Stimulated activated CD4-positive, alpha-beta T cell treated with anti-CD3 and anti-CD28 coated beads, Interleukin-1b, Interleukin-23, amount 100 ng/mL, for 1 hour (primary cell): ENCODE measurements at places on chromosomes 1 and 21.

GRCh38 chr1:57282411-57282810 lies 141.4 kb downstream of the DAB1 start:
- no peak for DNase-seq

- no peak for DNase-seq
Observed at GRCh38 chr21:23601549-23601948, 2005.7 kb downstream of the MRPL39 start.

DNA sequence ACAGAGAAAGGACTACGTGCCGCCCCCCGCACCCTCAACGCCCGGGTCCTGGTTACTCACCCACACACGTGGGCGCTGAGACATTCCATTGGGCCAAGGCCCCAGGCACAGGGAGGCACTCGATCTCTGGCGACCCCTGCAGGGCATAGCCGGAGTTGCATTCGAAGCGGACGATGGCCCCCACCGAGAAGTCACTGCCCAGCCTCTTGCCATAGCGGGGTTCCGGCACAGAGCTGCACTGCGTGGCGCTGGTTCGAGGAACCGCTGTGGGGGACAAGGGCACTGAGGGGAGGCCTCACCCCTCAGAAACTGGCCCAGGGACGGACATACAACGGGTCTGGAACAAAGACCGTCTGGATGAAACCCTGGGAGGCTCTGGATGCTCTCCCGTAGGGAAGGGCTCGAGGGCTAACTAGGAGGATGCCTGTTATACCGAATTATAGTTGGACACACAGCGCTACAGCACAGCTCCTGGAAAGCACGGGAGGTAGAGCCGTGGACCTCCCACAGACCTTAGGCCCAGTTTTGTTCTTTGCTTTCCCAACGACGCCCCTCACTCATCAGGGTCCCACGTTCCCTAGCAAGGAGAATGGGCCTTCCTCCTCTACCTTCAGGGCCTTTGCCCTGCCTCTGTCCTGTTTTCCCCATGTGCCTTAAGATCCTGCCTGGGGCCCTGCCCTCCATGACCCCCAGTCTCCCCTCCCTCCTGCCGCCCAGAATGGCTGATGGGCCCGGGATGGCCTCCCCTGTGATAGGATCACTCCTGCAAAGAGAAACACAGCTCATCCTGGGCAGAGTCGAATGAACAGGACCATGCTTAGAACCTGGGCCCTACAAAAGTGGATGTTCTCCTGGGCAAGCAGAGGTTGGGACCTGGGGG lies 152.8 kb downstream of the ZSCAN20 start:
- DNase-seq, result no peak

- no peak for DNase-seq
Observed at GRCh38 chr1:30186586-30186985, 536.8 kb downstream of the MATN1 start.

GRCh38 chr1:118821801-118822200 lies 166.3 kb downstream of the TBX15 start:
- no peak for DNase-seq

- DNase-seq, result no peak
Observed at GRCh38 chr1:156097499-156098178, 15.4 kb upstream of the MEX3A start.

DNA sequence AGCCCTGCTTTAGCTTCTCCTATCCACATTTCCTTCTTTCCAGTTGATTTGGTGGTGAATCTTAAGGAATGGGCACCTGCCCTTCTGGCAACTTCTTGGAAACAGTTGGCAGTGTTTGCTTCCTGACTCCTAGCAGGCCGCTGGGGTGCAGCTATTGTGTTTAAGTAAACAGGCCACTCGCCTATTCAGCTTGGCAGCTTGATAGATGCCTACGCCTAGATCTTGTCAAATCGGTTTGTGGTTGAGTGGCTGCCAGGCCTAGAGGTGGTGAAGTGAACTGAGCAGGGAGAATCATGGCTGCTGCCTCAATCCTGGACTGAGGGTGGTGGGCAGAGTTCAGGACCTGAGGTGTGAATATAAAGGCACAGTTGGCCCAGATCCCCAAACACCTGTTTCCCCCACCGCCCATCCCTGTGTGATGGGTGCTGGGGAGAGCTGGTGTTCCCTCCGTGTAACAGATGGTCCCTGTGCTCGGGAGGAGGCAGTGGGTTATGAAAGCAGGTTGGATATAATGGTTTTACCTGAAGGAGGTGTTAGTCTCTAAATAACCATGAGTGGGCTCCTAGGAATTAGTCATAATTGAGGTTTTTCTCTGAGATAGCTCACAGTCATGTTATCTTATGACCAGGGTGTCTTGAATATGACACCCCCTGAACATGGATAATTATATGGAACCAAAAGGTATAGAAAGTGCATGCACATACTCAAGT lies 940 bp upstream of the PLA2G2C start:
- DNase-seq, result no peak

- no peak for DNase-seq
Observed at GRCh38 chr1:230985711-230986110, 6.8 kb downstream of the ARV1 start.

DNA sequence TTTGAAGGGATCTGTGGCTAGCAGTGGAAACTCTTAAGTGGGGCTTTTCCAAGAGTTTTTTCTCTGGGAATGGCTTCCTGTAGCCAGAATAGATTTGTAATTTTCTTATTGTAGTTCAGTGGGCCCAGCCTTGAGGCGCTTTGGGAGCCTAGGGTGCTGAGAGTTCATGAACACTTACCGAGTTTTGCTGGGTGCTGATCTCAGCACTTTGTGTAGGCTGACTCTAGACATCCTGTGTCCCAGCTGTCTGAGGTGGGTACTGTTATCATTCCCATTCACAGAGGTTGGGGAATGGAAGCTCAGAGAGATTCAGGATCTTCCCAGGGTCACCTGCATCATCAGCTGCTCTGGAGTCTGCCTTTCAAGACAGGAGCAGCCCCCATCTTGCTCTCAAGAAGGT lies 7.0 kb downstream of the PPFIA4 start:
- no peak for DNase-seq

GRCh38 chr1:245054105-245054504 lies 100.7 kb upstream of the KIF26B start:
- DNase-seq, result no peak

- DNase-seq, result no peak
Observed at GRCh38 chr1:183577897-183578465, 12.3 kb downstream of the NCF2 start.

GRCh38 chr1:22280526-22280925 lies 137.6 kb upstream of the WNT4 start:
- no peak for DNase-seq

GRCh38 chr1:2230781-2231531 lies 2.8 kb downstream of the SKI start:
- no peak for DNase-seq

DNA sequence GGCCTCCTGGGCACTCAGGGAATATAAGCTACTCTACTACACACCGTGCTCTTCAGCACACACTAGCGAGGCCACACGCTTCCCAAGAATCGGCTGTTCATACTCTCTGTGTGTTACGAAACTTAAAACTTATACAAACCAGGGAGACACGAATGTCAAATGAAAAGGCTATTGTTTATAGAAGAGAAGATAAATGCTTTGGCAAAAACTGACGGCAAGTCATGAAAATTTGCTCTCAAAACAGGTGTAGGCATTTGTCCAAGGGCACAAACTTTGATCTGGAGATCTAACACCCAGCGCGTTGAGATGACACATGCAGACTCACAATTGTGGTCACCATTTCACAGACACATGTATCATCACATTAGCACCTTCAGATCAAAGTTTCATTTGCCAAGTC lies 46.1 kb downstream of the USP48 start:
- no peak for DNase-seq

- no peak for DNase-seq
Observed at GRCh38 chr1:180935326-180936109, 22.8 kb downstream of the KIAA1614 start.

- no peak for DNase-seq
Observed at GRCh38 chr1:67684526-67685066, 405 bp upstream of the GADD45A start.

GRCh38 chr1:228415853-228416216 lies 826 bp downstream of the TRIM17 start:
- DNase-seq, result no peak

DNA sequence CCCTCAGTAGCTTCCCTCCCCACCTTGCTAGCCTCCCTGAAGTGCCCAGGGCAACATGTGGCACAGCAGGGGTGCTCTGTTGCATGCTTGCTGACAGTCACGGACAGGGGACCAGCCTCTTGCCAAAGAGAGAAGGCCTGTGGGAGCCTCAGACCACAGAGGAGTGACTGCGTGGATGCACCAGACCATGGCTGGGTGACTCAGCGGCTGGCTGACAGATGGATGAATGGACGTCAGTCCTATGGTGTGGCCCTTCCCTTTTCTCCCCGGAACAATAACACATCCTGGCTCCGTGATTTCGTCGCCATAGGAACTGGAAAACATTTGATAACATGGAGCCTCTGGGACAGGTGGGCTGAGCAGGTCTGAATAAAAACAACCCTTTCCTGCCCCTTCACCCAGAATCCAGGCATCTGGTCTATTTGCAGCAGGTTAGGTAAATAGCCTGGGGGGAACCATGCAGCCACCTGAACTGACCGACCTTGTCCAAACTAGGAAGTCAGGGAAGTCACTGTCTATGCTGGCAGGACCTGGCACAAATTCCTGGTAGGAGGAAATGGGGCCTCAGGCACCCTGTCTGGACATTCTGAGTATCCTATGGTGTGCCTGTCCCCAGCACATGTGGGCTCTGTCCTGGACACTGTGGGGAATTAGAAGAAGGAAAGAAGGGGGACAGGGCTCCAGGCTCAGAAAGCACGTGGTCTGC lies 53.3 kb downstream of the NENF start:
- DNase-seq, result no peak

DNA sequence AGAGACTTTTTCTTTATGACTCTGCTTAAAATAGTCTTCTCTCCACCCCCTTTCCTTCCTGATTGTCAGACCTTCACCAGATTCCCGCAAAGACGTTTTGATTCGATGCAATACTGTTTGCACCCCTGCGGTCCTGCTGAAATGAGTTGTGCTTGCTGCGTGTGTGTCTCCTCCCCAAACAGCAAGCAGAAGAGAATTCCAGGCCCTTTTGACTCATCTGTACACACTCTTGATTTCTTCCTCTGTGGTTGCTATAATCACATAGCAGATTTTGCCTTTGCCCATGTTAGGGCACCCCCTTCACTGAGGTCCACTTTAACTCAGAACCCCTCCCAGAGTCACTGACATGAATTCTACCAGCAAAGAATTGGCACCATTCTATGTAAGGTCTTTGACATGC lies 136.5 kb downstream of the ZZZ3 start:
- no peak for DNase-seq

DNA sequence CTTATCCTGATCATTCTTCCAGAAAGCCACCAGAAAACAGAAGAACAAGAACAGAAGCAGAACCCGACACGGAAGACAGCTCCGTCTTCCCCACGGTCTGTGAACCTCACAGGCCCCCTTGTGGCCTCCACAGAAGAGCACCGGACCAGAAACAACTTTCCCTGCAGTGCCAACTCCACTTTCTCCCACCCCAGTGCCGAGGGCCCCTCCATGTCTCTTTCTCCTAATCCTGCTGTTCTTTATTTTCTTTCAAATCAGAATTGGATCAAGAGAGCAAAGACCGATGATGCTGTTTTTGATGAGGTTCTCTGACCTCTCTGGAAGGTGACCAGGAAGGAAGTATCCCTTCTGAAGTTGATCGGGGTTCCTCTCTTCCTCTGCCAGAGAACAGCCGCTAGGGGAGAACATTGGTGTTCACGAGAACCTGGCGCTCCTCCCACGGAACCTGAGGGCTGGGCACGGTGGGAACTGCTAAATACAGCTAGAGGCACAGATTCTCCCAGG lies 58.9 kb upstream of the CTTNBP2NL start:
- no peak for DNase-seq

- no peak for DNase-seq
Observed at GRCh38 chr1:167728818-167729410, 7.1 kb downstream of the MPZL1 start.

DNA sequence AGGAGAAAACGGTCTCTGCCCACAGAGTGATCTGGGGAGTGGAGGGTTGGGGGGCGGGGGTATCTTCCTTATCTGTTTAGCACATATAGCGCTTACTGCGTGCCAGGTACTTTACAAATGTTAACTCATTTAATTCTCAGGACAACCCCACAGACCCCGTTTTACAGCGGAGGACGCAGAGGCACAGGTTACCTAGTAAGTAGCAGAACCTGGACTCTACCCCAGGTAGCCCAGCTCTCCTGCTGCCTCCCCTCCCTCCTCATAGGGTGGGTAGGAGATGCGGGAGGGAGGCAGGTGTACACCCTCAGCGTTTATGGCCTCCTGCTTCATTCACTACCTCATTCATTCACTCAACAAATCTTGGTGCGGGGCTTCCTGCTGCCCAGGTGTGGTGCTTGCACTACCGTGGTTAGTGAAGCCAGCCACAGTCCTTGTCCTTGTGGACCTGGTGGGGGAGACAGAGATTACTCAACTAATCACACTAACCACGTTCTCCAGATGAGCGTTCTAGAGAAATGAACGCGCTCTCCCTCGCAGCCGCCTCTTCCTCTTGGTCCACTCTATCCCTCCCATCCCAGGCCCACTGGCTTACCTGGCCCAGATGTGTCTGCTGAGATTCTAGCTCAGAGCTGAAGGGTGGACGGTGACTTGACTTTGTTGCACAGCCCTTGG lies 102.0 kb downstream of the IER5 start:
- no peak for DNase-seq

DNA sequence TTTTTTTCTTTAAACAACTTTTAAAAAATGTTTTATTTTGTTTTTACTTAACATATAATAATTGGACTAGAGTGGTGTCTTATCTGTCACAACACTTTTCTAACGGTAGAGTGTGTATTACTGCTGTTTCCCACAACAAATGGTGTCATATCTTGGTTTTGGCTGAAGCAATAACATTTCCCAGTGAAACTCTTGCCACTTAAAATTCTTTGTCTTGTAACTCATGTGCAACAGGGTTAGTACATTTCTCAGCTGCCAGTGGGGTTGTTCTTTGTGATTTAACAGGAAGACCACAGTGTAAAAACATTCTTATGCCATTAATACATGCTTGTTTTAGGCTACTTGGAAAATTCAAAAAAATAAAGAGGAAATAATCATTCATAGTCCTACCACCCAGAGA lies 43.5 kb downstream of the ALPL start:
- no peak for DNase-seq

- no peak for DNase-seq
Observed at GRCh38 chr1:14961661-14962267, 191.8 kb upstream of the TMEM51 start.

GRCh38 chr1:203361945-203362719 lies 11.2 kb upstream of the FMOD start:
- DNase-seq, result no peak

DNA sequence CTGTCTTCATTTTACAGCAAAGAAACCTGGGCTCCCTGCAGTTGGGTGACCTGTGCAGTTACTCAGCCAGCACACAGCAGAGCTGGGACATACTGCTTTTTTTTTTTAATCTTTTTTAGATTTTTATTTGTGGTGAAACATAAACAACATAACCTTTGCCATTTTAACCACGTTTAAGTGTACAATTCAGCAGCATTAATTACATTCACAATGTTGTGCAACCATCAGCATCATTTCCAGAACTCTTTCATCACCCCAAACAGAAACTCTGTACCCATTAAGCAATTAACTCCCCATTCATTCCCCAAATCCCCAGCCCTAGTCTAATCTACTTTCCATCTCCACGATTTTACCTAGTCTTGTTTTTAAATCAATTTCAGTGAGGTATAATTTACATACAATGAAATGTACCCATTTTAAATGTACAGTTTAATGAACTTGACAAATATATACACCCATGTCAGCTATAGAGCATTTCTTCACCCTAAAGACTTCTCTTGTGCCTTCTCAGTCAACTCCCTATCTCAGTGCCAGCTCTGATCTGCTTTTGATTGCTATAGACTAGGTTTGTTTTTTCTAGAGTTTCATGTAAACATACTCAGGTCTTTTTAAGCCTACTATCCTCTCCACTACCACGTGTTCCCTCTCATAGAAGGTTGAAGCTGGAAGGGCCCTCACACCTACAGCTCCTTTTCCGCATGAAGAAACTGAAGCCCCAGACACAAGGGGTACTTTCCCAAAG lies 37.8 kb upstream of the C8B start:
- DNase-seq, result no peak
